ENCODE measurements at places on chromosomes 7 and 10.
A peak's percentile ranks its signal among the peaks of the same experiment; 100 is the strongest.

- peak; percentile 21 for DNase-seq
These were observed at the start of gene REEP3 for GRCh38 chr10:63520500-63521415. Gene REEP3, plus strand, starts transcription at chr10:63521401. Its CDS starts 145 bp downstream, at chr10:63521546.

- no peak for DNase-seq
These were observed 44.7 kb upstream of the TMEM213 start for GRCh38 chr7:138753150-138753518.

- no peak for DNase-seq
These were observed 251.9 kb downstream of the AGMO start for GRCh38 chr7:15309872-15310271.

DNA sequence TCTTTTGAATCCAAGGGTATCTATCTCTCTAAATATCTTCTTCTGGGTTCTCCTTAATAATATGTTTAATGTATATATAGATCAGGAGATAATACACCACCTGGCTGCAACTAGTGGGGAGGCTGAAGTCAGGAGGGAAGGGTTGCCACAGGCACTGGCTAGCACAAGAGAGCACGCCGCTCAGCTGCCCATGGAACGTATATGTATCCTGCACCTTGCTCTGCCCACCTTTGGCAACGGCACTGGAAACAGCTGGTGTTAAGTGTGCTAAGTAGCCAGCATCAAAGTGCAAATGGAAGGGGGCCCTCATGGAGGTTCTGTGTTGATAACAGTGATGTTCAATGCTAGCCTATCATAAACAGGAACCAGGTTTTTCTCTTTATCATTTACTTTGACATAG lies 49.8 kb upstream of the FAM133B start:
- DNase-seq, result no peak

DNA sequence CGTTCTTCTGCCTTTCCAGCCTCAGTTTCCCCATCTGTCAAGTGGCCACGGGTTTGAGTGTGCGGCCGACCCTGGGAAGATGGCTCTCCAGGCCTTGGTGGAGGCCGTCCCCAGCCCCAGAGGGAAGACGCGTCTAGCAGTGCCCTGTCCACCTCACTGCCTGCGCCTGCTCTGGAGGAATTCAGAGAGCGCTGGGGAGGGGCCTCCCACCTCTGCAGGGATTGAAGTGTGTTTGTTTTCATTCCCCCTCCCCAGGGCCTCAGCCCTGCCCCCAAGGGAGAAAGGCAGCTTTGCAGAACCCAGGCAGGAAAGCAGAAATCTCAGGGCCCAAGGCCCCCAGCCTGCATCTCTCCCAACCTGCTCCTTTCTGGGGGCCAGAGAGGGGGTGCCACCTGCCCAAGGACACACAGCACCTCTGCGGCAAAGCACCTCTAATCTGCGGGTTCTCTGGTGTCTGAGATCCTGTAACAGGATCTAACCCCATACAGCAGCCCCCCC lies 91.0 kb downstream of the MICALL2 start:
- DNase-seq, result no peak

DNA sequence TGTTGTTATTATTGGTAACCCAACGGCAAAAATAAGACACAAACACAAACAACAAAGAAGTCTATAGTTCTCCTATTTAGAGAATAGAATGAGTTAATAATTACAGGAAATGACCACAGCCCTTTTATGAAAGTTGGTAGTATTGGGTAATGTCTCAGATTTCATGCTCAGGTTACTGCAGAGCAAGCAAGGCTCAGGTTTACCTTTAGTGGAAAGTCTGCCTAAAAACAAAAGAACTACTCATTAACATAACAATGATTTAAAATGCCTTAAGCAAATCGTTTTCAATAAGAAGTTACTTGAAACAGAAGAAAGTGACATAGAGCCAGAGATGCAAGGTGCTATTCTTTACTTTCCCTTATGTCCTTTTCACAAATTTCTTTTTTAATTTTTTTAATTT lies 441.2 kb downstream of the PLXDC2 start:
- no peak for DNase-seq

GRCh38 chr7:114843102-114843501 lies 78.8 kb upstream of the MDFIC start:
- DNase-seq, result no peak

DNA sequence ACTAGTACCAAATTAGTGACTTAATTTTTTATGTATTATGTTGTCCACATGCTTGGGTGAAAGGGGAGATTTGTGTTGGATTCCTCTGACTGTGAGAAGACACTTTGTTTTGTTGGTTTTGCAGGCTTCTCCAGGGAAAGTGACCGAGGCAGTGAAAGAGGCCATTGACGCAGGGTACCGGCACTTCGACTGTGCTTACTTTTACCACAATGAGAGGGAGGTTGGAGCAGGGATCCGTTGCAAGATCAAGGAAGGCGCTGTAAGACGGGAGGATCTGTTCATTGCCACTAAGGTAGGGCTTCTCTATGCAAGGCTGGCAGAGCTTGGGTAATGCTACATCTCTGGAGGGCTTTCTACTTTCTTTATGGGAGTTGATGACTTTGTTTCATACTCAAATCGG lies 4.5 kb downstream of the AKR1E2 start:
- no peak for DNase-seq

DNA sequence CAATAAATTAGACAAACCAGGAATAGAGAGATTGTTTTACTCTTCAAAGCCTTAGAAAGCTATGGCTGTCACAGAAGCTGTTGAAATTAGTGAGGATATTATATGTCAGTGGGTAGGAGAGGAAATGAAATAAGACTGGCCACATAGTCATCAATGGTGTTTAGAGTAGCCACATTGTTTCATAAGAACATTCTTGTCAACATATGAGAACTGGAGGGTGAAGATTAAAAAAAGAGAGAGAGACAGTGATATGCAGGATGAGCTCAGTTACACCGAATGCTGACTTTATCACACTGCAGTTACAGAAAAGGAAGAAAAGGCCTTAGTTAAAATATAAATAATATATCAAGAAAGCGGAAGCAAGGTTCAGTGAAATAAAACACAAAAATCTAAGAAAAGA lies 412.0 kb downstream of the CNTNAP2 start:
- DNase-seq, result no peak

- DNase-seq, result no peak
These were observed 111.8 kb upstream of the NANOS1 start for GRCh38 chr10:118917701-118918100.

DNA sequence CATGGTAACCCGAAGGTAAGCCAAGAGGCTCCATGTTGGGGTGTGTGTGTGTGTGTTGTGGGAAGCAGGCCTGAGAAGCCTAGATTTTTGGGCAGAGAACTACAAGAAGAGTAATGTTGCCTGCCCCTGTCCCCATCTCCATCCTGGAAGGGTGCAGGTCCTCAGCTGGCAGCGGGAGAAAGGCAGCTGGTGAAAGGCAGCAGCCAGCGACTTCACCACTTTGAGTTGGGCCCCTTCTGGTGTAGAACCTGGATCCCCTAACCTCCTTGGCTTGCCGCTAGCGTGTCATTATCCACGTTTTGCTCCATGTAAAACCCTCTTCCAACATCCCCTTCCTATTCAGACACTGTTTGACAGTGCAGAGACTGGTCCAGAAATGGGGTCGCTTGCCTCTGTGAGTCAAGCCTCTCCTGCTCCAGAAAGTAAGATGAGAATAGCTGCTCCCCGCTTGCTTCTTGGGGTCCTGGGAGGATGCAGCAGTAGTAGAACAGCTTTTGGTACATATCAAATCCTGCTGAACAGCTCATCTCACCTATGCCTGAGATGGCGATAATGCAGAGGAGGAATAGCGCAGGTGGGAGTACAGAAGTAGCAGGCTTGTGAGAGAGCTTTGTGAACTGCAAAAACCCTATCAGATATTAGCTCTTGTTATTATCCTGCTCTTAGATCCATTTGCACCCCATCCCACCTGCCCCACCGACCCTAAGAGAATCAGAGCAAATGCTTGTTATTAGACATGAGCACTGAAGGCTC lies 22.1 kb upstream of the CDH23 start:
- no peak for DNase-seq

GRCh38 chr7:152931633-152932032 lies 172.1 kb downstream of the ACTR3B start:
- no peak for DNase-seq

- DNase-seq, result peak; percentile 19
These were observed 31.0 kb upstream of the TRIM8 start for GRCh38 chr10:102613286-102613685.

DNA sequence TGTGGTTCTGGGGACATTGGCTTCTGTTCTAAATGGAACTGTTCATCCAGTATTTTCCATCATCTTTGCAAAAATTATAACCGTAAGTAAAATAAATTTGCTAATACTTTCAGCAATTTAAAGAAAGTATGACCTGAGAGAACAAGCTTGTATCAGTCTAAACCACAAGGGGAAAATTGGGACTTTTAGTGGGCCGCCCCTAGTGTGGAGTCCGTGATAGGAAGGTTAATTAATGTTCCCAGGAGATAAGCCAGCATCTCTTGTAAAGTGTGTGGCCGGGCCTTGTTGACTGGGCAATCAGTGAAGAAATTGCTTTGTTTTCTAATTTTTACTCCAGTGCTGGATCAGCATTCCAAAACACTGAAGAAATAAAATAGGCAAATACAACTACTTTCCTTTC lies 83.0 kb downstream of the ABCB5 start:
- DNase-seq, result no peak

DNA sequence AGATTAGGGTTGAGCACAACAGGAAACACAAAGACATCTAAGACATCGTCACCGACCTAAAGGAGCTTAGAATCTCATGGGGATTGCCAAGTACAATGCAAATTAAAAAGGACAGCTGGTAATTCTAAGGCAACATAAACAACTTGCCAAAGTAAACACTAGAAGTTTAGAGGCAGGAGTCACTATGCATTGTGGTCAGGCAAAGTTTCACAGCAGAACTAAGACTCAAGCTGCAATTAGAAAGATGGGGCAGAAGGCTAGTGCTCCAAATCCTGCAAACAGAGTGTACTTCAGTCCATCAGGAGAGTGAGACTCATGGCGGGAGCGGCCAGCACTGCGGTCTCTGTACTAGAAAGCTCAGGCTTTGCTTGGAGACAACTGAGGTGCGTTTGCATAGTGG lies 52.7 kb downstream of the HIPK2 start:
- no peak for DNase-seq

DNA sequence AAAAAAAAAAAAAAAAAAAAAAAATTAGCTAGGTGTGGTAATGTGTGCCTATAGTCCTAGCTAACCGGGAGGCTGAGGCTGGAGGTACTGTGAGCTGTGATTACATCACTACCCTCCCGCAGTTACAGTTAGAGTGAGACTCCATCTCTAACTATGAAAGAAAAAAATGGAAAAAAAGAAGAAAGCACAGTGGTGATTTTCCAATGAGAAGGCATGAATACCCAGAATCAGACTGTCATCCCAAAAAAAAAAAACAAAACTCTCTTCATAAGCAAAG lies 269.9 kb upstream of the MKLN1 start:
- no peak for DNase-seq

DNA sequence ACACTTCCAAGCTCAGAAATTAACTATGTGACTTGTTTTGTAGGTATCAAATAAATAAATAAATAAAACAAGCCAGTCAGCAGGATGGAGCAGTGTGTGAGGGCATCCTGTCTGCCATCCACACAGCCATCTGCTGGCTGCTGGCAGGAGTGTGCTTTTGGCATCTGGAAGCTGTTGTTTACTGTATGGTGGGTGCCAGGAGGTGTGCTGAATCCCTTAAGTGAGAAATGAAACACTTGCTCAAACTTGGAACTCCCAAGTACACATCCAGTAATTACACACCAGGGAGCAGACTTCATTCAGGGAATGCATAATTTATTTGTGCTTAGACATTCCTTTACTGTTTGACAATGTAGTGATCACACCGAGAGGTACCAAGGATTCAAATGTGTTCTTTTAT lies 16.9 kb upstream of the TAX1BP1 start:
- DNase-seq, result no peak

DNA sequence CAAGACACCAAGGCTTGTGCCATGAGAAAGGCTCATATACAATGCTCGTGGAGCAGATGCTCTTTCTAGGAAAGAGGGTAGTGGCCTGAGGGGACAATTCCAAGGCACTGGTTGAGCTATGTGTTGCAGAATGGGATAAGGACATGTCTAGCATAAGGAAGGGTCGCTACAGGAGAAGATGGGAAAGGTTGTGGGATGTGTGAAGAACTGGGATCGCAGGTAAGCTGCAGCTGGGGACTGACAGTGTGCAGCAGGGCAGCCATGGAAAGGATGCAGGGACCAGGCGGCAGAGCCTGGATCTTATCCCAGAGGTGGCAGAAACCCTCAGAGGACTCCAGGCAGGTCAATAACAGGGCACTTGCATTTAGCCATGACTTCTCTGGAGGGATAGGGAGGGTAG lies 56.1 kb downstream of the COBL start:
- DNase-seq, result no peak

GRCh38 chr7:36852017-36852416 lies 127.7 kb upstream of the AOAH start:
- DNase-seq, result no peak

GRCh38 chr10:51759896-51760534 lies 60.6 kb upstream of the CSTF2T start:
- DNase-seq, result no peak

DNA sequence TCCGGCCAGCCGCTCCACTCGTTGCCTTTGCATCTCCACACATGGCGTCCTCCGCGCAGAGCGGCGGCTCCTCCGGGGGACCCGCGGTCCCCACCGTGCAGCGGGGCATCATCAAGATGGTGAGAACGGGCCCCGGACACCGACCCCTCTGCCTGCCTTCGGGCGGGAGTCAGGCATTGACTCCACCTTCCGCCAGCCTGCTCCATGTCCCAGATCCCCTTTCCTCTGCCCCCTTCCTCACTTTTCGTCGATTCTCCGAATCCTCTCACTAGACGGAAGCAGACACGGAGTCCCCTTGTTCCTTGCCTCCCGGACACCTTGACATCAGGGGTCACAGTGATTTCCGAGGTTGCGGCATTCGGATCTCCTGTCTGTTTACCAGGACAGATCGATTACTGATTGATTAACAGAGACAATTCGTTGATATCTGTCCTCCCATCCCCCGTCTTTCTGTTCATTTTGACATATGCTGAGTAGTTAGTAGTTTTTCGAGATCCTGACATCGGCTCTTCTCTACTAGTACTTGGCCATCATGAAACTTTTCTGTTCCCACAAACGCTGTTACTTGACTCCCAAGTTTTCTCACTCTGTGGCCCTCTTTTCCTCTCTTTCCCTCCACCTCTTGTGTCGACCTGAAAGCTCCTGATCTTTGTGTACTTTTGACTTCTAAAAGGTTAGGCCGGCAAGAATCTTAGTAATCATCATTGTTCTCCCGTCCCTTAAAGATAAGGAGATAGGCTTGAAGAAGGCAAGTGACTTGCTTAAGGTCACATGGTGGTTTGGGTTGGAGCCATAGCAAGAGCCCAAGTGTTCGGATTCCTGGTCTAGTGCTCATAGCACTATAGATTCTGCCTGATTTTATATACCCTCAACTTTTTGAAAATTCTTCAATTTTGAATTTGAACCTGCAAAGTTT lies 597 bp downstream of the SND1 start:
- no peak for DNase-seq
